ENCODE measurements at places on chromosomes 3 and 15. TPM values are rescaled to one million over a fixed set of nuclear protein-coding genes. Genes with fewer than 3 reads are reported as not detected.

Gene SEMA5B
- not detected for total RNA-seq

Gene ZNF639
- 53.7 TPM for total RNA-seq

- peak; percentile 84 for DNase-seq
Measured at GRCh38 chr3:72169561-72170472, 384.9 kb upstream of the PROK2 start.

DNA sequence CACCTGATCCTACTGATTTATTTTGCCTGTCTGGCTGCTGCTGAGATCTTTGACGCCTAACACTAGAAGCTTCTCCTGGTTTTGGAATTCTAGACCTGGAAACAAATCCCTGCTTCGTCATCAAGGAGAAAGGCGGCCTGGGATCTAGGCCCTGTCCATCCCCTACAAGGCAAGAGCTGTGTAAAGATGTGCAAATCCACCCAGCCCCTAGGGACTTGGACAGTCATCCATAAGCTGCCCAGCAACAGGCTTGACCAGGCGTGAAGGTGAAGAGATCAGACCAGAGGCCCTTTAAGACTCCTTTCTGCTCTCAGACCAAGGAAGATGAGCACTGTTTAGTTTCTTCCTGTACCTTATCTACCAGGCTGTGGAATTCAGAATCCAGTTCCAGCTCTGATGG is 32.2 kb downstream of the SLC41A3 start:
- DNase-seq: no peak

GRCh38 chr3:120550546-120550945 is 45.6 kb upstream of the NDUFB4 start:
- no peak for DNase-seq

GRCh38 chr3:41448396-41448795 is 249.1 kb downstream of the CTNNB1 start:
- DNase-seq: peak; percentile 3
